ENCODE measurements at places on chromosomes 12 and 14. TPM values are rescaled to one million over a fixed set of nuclear protein-coding genes. Genes with fewer than 3 reads are reported as not detected.

PGF gene
- 6.1 TPM for total RNA-seq

LMBR1L gene
- 40.0 TPM for total RNA-seq

C12orf60 gene
- 4.0 TPM for total RNA-seq

SLC2A3 gene
- total RNA-seq = 20.5 TPM

RNF212B gene
- not detected for total RNA-seq

- DNase-seq = no peak
Measured at GRCh38 chr14:90293766-90294730, 37.7 kb downstream of the NRDE2 start.

- no peak for DNase-seq
Measured at GRCh38 chr12:32568228-32568627, 110.9 kb upstream of the DNM1L start.

DNA sequence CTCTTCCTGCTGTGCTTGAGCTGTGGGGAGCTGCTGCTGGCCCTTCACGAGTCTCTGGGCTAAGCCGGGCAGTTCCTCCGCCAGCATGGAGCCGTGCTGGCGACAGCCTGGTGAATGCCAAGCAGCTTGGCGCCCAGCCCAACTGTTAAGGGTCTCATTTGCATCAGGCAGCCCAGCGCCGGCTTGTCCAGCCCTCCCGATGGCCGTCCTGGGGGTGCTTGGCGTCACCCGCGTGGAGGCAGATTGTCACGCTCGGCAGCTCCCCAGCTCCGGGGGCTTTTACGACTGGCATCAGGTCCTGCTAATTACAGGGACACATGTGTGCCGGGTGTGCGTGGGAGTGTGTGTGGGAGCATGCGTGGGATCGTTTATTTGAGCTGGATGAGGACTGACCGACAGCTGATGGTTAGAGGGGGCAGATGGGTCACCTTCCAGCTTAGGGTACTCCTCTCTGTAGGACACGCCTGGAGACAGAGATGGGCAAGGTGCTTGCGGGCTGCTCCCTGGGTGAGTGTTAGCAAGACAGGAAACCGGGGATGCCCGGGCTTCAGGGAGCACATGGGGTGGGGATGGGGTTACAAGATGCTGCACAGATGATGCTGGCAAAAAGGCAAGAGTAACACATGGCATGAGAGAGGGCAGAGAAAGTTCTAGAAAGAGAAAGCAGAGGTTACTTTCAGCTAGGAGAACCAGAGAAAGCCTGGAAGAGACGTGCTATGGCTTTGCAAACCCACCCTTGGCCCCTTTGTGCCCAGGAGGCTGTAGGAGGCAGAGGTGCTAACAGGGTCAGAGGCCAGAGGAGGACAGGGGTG is 64.1 kb downstream of the KIF26A start:
- no peak for DNase-seq

Measured in heart right ventricle (tissue), 16 donors.